NCI-H446 (cell line): ENCODE measurements at places on chromosomes 16 and 17.

GRCh38 chr17:47733047-47733673, at the start of gene TBX21:
Gene TBX21, plus strand, starts transcription at chr17:47733236. Its CDS starts 219 bp downstream, at chr17:47733455.
- DNase-seq: no peak

- DNase-seq: no peak
Measured at GRCh38 chr16:58128711-58129096, 477 bp downstream of the CFAP20 start.

DNA sequence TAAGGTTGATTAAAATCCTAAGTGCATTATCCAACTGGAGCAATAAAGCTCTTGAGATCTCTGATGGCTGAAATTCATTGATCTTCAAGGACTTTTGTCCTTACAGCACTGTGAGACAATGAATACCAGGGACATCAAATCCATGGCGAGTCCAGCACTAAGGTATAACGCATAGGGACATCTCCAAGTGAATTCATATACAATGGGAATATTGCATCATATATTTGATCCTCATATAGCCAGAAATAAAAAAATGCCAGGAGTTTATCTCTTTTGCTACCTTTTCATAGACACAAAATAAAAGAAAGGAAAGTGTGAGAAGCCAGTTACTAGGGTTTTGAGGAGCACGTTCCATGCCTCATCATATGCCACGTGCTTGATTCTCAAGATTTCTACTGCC, 112.5 kb upstream of the CDH13 start:
- no peak for DNase-seq

- DNase-seq: no peak
Measured at GRCh38 chr17:73974536-73974935, 228.9 kb upstream of the RPL38 start.

- DNase-seq: no peak
Measured at GRCh38 chr17:17497065-17497844, 1.1 kb upstream of the RASD1 start.

DNA sequence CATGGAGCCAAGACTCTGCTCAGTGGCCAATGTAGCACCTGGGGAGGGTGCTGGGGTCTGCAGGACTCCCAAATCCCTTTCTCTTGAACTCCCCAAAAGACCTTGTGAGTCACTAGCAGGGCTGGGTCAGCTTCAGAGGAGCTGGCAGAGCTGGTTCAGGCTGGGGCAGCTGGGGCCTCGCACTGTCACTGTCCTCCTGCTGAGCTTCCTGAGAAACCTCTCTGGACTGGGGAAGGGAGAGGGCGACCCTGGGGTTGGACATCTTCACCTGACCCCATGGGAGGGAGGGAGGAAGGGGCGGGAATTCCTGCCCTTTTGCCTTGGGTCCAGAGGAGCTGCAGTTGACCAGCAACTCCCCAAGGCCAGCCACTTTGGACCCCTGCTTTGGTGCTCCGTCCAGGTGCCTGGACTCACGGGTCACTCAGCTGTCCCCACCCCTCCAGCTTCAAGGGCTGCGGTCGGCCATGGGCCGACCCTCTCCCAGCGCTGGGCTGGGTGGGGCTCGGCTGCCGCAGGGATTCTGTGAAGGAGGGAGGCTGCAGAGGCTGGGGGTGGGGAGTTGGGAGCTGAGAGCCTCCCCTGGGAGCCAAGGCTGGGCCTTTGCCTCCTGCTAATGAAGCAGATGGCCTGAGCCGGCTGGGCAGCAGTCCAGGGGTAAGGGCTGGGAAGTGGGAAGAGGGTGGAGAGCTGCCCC, 9.2 kb downstream of the FMNL1 start:
- no peak for DNase-seq

- DNase-seq: no peak
Measured at GRCh38 chr17:75228847-75229246, 23.4 kb downstream of the NUP85 start.

DNA sequence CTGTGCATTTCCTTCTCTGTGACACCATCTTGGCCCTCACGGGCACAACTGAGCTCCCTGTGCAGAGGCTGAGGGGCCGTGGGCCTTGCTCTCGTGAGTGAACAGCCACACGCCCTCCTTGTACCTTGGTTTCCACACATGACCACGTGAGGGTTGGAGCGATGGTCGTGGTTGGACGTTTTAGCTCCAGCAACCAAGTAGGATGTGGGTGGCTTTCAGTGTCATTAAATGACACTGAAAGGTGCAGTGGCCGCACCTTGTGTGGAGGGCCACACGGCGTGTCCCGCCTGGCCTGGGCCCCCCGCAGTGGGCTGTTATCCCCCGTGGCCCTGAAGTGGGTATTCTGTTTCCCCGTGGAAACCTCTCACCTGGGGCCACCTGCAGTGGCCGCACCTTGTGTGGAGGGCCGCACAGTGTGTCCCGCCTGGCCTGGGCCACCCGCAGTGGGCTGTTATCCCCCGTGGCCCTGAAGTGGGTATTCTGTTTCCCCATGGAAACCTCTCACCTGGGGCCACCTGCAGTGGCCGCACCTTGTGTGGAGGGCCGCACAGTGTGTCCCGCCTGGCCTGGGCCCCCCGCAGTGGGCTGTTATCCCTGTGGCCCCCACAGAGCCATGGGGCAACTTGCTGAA, 28.2 kb downstream of the ACSF3 start:
- no peak for DNase-seq

DNA sequence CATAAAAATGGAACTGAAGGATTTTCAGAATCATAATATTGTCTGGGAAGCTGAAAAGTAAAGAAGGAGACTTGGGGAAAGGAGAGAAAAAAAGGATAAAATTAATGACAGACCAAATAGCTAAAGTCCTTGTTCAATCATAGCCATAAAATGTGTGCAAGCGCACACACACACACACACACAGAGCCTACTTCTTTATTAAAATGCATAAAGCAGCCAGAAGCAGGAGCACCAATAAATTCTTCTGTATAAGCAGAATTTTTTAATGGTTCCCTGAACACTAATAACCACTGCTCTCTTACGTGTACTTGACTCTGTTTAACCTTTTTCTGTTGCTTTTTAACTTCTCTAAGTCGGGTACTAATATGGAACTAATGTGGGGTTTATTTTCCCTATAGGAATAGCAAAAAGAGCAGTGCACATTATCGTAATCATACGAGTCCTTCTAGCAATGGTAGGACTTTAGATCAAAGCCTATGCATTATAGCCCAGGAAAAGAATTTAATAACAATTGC, 131.0 kb upstream of the PSMD7 start:
- DNase-seq: no peak

GRCh38 chr16:14302031-14302398, 230.9 kb downstream of the MRTFB start:
- DNase-seq: no peak

- no peak for DNase-seq
Measured at GRCh38 chr16:75198135-75198600, 8.8 kb downstream of the CTRB2 start.

DNA sequence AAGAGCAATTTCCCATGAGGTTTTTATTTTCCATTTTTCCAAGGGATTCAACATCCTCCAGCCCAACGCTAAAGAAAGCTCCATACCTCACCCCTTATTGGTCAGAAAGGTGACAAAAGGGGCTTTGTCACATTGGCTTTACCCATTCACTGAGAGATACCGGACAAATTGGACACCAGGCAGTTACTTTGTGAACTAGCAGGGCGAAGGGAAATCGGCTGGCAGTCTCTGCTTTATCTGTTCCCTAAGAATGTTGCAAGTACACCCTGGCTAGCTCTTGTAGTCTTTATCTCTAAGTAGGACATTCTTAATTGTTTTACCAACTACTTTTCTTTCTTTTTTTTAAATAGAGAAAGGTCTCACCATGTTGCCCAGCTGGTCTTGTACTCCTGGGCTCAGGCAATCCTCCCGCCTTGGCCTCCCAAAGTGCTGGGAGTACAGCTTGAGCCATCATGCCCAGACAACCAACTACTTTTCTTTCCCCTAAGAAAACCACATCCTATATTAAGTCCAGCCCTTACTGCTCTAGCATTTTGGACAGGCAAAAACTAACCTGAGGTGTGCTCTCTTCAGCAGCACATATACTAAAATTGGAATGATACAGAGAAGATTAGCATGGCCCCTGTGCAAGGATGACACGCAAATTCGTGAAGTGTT, 16.8 kb downstream of the PRPSAP1 start:
- DNase-seq: no peak

GRCh38 chr16:89690392-89690901, 4.0 kb downstream of the CDK10 start:
- DNase-seq: no peak

- DNase-seq: no peak
Measured at GRCh38 chr16:56870276-56870888, 5.4 kb downstream of the SLC12A3 start.

- DNase-seq: no peak
Measured at GRCh38 chr16:89354325-89354724, 136.0 kb downstream of the ANKRD11 start.

DNA sequence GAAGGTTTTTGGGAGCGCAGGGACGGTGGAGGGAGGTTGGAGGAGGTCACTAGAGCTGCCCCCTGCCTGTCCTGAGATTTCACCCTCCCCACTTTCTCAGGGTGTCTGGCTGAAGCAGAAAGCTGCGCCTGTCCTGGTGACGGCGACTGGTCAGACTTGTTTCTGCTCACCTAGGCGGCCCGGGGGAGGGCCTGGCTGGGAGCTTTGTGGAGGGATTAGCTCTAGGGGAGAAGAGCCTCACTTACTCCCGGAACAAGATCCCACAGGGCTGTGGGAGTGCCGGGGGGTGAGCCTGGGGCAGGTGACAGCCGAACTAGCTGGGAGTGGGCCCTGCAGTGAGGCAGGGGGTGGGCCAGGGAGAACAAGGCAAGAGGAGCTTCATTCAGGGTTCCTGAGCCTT, 11.5 kb downstream of the NHERF1 start:
- DNase-seq: no peak

GRCh38 chr17:82876602-82877379, 37.0 kb upstream of the ZNF750 start:
- DNase-seq: peak; percentile 64

GRCh38 chr16:88461331-88462269, 8.5 kb downstream of the ZFPM1 start:
- DNase-seq: no peak

- no peak for DNase-seq
Measured at GRCh38 chr17:75642182-75642783, 9.0 kb downstream of the SMIM5 start.

DNA sequence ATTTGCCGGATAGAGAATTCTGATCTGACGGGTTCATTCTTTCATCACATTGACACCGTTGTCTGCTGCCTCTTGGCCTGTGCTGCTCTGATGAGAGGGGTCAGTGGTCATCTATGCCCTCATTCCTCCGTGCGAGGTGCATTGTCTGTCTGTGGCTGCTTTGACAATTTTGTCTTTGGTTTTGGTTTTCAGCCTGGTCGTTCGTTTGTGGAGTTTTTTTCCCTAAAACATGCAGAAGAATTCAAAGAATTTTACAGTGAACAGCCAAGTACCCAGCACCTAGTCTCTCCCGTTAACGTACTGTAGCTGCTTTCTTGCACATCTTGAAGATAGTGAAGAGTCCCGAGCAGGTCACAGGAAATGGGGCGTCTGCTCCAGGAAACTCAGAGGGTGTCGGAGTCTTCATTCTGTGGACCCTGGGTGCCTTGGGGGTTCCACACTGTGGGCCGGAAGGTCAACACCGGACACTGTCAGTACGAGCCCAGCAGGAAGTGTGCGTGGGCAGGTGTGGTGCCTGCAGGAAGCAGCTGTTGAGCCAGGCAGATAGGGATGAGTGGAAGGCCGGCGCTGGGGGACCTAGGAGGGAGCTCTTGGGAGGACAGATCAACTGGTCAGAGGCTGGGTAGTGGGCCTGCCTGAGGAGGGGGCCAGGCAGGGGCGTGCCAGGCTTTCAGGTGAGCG, 28.2 kb downstream of the CRAMP1 start:
- DNase-seq: no peak

DNA sequence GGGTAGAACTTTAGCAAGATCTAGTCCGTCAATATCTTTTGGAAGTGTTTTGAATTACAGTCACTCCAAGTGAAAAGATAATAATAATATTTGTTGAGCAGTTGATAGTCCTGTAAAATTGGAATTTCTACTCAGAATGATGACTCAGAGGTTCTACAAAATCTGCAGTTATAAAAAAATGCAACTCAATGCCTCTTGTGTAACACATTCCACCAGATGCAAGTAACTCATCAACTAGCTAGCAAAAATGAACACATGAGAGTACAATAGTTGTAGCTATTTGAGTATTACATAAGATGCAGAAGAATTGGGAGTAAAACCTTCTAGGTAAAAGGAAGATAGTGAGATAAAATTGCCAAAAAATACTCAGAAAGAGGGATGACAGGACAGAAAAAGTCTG, 177.2 kb downstream of the CDH8 start:
- DNase-seq: no peak

DNA sequence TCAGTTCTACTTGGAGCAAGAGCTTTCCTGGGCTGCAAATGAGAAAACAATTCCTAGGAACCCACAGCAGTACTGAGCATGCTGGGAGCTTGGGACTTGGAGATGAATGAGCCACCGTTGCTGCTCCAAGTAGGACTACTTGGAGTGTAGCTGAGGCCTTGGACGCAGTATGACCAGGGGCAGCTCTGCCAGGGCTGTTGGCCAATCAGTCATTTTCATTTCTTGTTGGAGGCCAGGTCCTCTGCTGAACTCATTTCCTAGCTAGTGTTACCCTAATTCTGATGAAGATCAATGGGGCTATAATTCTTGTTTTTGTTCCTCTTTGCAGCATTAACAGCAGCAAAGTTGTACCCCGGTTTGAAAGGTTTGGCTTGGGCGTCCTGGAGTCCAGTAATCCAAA, 8.0 kb upstream of the LGALS9 start:
- DNase-seq: no peak

DNA sequence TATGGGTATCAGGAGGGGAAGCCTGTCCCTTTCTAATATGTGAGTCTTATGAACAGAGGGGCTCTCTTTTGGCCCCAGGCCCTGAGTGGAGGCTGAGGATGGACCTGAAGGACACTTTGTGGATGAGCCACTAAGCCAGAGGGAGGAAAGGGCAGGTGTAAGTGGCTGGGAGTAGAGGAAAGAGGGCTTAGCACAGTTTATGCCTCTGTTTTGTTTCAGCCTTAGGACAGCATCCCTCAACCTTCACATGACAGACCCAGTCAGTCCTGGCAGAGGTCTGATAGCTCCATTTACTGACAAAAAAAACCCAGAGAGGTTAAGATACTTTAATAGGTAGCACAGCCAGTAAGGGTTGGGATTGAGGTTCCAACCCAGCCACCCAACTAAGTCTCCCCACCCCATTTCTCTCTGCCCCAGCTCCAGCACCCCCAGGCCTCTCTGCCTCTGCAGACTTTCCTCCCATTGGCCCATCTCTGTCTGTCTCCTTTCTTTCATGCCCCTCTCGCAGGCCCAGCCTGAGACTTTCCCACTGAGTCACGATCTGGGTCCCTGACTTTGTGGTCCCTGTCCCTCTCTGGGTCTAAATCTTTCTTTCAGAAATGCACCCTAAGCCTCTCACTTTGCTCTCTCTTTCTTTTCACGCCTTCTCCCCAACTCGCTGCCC, 4.7 kb upstream of the TBX21 start:
- no peak for DNase-seq

DNA sequence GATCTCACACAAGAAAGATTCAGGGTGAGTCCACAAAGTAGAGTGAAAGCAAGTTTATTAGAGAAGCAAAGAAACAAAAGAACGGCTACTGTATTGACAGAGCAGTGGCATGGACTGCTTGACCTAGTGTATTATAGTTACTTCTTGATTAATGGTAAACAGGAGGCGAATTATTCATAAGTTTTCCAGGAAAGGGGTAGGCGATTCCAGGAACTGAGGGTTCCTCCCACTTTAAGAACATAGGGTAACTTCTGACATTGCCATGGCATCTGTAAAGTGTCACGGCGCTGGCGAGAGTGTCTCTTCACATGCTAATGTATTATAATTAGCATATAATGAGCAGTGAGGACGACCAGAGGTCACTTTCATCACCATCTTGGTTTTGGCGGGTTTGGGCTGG, 93.2 kb downstream of the CACNG3 start:
- DNase-seq: no peak
